ENCODE measurements at places on chromosomes 7 and 10.

DNA sequence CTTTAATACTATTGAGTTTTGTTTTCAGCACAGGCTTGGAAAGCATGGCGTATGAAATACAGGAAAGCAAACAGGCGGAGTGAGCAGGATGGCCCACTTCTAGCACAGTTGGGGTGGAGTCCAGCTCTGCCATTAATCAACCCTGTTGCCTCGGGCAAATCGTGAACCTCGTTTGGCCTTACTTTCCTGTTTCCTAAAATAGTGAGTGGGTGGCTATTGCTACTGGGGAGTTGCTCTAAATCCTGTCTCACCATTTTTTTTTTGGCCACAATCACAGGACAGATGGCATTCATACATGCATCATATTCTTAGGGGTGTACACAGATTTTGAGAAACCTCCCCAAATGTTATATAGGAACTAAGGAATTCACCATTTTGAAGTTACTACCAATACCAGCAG lies 157.8 kb downstream of the ANLN start:
- no peak for DNase-seq

- DNase-seq = no peak
Measured at GRCh38 chr7:133807624-133808492, 319.3 kb upstream of the LRGUK start.

- no peak for DNase-seq
Measured at GRCh38 chr7:25073451-25073850, 51.6 kb downstream of the CYCS start.

DNA sequence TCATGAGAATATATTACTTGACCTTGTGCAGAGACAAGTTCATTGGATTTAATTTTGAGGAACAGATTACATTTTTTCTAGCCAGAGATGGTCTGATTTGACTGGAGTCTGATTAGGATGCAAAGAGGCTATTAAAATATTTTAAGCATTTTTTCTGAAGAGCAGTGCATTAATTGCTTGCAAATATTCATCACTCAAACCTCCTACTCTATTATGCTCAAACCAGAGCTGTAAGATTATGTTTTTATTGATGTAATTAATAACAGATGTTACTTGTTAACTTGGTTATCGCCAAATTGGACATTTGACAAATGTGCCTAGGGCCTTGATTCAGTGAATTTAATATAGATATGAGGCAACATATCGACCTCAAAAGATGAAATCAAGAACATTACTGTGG lies 160.9 kb upstream of the SLC13A1 start:
- DNase-seq = no peak

DNA sequence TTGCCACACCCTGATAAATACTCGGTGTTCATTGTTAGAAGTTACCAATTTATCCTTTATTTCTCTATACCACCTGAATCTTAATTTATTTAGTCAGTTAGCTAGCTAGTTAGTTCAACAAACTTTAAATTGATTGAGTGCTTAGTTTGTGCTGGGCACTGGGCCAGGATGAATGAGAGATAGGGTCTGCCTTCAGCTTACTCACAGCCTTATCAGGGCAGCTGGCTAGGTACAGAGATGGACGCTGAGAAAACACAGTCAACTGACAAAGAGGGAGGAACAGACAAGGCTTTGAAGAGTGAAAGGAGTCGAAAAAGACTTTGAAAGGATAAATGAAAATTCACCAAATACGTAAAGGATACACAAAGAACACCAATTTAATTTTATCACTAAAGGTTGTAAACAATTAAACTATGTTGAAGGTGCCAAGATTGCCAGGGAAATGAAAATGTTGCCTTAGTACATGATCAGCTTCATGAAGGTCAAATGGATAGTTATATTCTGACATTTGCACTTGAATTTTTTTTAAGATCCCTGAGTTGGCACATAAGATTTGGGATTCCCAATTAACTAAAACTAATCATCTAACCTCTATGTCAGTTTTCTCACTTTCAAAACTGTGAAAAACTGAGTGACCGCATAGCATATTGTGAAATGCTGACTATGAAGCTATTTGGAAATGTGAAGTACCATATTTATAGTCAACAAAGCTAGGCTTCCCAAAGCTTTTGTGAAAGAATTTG lies 2.1 kb downstream of the CAV2 start:
- DNase-seq = no peak

- no peak for DNase-seq
Measured at GRCh38 chr7:88700725-88701124, 58.8 kb upstream of the ZNF804B start.
